ENCODE measurements at places on chromosomes 16 and 17.
A peak's percentile ranks its signal among the peaks of the same experiment; 100 is the strongest.

DNA sequence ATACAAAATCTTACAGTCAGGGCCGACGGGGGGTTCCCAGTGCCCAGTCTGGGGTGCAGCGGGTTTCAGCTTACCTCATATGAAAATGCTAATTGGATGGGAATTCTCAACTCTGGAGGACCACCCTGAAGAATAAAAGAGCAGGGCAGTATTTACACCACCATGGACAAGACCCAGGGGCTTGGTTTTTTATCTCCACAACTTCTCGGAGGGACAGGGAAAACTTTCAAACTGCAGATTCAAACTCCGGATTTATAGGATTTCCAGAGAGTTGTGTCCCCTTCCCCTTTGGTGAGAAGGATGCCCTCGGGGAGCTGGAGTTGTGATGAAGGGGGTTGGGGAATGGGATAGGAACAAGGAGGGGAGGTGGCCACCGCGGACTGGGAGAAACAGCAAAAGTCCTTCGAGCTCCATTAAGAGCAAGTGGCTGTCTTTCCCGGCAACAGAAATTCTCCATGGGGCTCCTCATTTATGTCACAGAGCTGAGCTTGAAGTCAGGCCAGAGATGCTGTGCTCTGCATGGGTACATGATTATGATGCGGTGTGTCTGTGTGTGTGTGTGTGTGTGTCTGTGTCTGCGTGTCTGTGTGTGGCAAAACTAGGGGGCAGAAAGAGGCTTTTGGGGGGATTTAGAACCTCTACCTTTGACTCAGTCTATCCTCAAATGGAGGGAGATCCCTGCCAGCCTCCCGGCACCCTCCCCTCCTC, 15.7 kb downstream of the FOXL1 start:
- no peak for DNase-seq

GRCh38 chr16:86714166-86714565, 135.8 kb downstream of the FOXL1 start:
- no peak for DNase-seq

GRCh38 chr17:36514856-36515255, 19.8 kb downstream of the MYO19 start:
- DNase-seq = no peak

- no peak for DNase-seq
These were observed 6.4 kb upstream of the SLC43A2 start for GRCh38 chr17:1634841-1635650.

GRCh38 chr17:81365601-81366585, 29.4 kb upstream of the BAHCC1 start:
- DNase-seq = no peak

DNA sequence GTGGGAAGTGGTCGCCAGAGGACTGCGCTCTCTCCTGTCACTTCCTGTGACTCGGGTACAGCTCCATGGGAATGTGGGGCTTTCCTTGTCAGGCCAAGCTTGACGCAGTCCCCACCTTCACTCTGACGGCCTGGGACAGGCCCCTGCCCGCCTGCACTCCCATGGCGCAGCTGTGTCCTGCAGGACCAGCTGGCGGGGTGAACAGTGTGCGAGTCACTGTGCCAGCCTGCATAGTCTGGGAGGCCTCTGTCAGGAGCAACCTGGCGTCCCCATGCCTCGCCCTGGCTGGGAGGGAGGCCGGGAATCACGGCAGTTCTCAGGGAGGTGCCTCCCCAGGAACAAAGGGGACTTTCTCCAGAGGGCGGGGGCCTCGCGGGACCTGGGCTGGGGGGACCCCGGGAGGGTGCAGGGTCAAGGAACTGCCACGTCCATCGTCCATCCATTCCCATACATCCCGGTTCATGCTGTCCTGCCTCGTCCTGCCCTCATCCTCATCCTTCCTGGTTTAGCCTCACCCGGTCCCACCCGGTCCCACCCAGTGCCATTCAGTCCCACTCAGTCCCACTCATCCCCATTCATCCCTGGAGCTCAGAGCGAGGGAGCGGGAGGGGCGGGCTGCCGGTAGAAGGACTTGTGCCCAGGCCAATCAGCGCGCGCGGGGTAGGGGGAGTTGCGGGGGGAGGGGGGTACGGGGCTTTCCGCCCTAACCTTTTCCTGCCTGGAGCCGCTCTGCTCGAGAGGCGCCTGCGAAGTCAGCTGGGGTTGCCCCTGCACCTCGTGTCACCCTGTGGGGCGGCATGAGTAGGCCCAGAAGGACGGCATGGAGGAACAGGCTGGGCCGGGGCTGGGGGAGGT, 13.4 kb downstream of the FLYWCH1 start:
- no peak for DNase-seq

DNA sequence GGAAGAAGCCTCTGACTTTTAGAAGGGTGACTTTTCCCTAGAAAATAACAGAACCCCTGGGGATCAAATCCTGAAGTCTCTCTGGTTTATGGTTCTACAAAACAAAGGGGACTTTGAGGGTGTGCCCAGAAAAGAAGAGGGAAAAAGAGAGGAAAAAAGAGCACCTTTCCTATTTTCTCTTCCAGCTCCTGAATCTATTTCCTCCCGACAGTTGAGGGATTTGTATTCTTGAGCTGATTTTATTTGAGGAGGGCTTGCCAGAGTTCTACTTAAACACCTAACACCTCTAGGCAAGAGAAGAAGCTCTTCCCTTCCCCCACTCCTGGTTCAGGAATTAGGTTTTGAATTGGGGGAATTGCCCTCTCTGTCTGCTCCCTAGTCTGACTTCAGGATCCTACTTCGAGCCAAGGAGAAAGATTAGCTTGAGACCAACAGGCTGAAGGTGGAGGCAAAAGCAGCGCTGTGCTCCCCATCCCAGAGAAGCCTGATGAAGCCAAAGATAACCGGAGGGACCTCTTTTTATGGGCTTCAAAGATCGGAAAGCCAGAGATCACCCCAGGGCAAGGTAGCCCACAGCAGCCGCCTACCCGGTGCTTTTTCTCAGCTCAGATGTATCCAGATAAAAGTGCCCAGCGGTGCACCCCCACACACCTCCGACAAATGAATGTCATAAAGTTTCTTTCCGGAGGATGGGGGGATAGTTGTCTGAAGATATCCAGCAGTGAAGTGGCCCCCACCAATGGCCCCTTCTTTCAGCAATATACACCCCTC, 796 bp downstream of the HOXB3 start:
- no peak for DNase-seq

DNA sequence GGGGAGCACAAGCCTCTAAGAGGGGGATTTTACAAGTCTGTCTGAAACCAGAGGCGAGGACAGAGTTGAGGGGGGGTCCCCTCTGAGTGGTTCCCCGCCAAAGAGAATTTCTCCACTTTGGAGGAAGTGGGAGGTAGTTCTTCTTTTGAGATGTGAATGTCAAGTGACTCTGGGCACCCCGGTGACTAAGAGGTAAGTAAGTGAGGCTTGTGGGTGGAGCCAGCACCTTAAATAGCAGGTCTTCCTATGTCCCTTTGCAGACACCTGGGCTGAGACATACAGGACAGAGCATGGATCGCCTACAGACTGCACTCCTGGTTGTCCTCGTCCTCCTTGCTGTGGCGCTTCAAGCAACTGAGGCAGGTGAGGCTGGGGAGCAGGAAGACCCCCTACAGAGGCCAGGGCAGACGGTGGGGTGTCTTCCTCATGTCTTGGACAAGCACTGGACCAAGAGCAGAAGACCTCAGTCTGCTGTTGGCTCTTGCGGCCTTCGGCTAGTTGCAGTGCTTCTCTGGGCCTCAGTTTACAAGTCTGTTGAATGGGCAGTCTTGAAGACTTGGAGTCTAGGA, at the start of gene CCL22:
Gene CCL22 (plus strand): TSS at position 257 of the 569 bp plus-strand sequence. CDS start 34 bp downstream, at position 291.
- DNase-seq = no peak

GRCh38 chr16:85674828-85675227, 13.9 kb downstream of the GINS2 start:
- DNase-seq = no peak

- DNase-seq = no peak
These were observed 133.5 kb downstream of the SEC14L1 start for GRCh38 chr17:77274096-77274845.

GRCh38 chr16:58272855-58273254, 22.0 kb downstream of the PRSS54 start:
- no peak for DNase-seq

GRCh38 chr16:69187446-69188235, 677 bp downstream of the SNTB2 start:
- DNase-seq = peak; percentile 9

DNA sequence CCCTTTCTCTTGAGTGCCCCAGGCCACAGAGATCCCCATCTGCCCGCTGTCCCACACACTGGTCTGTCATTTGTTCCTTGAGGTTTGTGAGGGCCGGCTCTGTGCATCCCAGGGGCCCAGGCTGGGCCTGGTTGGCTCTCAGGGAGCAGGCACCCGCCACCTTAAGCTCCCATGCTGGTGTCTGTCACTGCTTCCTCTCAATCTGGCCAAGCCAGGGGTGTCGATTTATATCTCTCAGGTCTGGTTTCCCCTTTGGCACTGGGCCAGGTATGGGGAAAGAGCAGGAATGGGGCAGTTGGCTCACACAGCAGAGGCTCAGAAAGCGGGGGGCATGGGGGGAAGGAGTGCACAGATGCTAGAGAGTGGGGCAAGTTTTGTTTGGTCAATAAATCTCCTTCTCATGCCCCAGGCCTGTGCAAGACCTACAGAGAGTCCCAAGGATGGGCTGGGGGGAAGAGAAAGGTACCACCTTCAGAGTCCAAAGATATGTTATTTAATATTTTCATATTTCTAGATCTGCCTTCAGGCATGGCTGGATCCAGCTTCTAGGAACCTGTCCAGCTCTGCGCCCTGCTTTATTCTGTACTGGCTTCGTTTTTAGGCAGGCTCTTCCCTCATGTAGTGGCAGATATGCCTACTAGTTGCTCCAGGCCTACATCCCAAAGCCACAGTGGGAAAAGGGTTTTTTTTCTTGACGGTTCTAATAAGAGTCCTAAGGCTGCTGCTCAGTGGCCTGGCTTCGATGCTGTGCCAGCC, 34.3 kb downstream of the IL4R start:
- no peak for DNase-seq

- DNase-seq = no peak
These were observed 7.8 kb downstream of the CDRT15 start for GRCh38 chr17:14228903-14229302.

GRCh38 chr17:83099570-83100181, 20.3 kb downstream of the METRNL start:
- DNase-seq = no peak

GRCh38 chr16:61829631-61830030, 206.6 kb downstream of the CDH8 start:
- DNase-seq = no peak

DNA sequence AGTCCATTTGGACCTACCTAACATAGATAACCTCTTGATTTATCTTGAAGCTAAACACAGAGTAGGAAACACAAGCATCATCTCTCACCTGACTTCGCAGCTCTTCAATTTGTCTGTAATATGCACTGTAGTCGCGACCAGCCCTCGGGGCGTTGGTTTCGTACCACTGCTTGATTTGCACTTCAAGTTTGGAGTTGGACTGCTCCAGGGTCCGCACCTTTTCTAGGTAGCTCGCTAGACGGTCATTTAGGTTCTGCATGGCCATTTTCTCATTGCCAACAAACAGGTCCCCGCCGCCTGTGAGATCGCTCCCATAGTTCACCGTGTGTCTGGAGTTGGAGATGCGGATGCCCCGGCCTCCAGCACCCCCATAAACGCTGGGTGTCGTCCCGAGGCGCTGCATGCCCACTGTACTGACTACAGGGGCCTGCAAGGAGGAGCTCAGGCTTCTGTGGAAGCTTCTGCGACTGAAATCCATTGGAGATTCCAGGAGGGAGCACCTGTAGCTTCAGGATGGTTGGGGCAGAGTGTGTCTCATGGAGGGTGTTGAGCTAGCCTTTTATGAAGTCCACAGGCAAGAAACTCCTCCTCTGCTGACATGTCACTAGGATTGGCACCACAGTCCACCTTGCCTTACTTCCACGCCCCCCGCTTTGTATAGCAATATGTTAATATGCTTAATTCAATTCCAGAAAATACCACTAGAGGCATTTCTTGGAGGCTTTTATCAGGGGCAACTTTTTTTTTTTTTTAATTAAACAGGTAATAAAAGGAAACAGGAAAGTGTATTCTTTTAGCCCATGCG, at the start of gene KRT20:
Gene KRT20 (minus strand): TSS at position 535 of the 805 bp plus-strand sequence. CDS start 57 bp downstream, at position 478.
- no peak for DNase-seq

DNA sequence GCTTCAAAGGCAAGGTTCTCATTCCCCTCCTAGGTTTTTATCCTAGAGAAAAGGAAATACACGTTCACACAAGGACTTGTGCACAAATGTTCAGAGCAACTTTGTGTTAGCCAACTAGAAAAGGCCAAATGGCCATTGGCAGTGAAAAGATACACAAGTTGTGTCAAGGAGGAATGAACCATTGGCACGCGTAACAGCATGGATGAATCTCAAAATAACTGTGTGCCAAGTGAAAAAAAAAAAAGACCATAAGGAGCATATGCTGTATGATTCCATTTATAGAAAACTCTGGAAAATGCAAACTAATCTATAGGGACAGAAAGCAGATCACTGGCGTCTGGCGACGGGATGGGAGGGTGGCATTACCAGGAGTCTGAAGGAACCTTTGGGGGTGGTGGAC, 333.8 kb downstream of the SNX29 start:
- DNase-seq = no peak

GRCh38 chr16:89420204-89420603, 70.2 kb downstream of the ANKRD11 start:
- no peak for DNase-seq

GRCh38 chr17:6241996-6242395, 171.8 kb downstream of the WSCD1 start:
- no peak for DNase-seq

- DNase-seq = no peak
These were observed 26.0 kb upstream of the PRKCA start for GRCh38 chr17:66276328-66276937.

DNA sequence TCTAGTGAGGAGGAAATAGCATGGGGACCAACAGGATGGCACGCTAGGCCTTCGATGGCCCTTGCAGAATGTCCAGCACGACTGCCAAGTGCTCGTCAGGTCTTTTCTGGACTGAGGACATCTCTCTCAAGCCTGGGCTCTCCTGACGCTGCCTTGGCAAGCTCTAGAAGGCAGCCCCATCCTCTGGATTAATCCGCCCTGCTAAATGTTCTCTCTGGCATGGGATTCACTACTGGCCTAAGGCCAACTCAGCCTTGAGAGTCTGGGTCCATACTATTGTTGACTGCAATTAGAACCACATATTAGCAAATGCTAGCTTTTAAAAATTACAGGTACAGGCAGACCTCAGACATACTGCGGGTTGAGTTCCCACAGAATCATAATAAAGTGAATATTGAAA, 2.5 kb upstream of the CEP295NL start:
- DNase-seq = no peak

GRCh38 chr17:1873418-1873817, 43.6 kb downstream of the RPA1 start:
- DNase-seq = no peak

DNA sequence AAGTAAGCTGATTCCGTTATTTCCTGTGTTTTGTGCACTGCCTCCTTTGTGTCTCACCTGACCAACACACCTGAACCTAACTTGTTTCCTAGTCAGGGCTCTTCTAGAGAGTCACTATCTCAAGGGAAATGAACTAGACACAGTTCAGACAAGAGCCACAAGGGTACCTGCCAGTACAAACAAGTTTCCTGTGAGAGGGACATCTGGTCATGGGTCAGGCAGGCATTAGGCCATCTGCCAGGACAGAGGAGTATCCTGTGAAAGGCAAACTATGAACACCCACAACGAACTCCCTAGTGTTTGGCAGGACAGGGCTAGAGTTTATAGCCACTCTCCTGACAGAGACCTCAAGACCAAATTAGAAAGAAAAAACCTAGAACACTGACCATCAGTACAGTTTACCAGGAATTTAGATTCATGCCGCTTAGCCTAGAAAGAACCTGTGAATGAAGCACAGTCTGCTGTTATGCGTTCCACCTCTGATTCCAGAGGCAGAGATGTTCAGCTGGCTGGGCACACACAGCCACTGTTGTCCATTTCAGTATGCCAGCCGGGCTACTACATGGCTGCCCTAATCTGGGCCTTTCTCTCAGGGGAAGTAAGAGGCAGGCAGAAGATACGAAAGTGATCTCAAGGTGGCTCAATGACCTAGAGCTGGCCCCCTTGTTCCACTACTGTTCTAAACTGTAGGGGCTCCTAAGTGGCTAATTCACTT, 20.7 kb upstream of the GLG1 start:
- DNase-seq = no peak

All from stimulated activated CD8-positive, alpha-beta memory T cell treated with anti-CD3 and anti-CD28 coated beads, Interleukin-2, amount 100 ng/mL, for 1 hour (primary cell).